MCF 10A (cell line): ENCODE measurements at places on chromosomes 6 and 20.
A peak's percentile ranks its signal among the peaks of the same experiment; 100 is the strongest.

- no peaks in the 10 kb centered on the region for H3K36me3 ChIP-seq
- H3K4me3 ChIP-seq: no peak overlapping the region
- H3K27ac ChIP-seq: no peak overlapping the region
- no peak for DNase-seq
- no peaks in the 10 kb centered on the region for H3K4me1 ChIP-seq
Measured at GRCh38 chr20:26209171-26209941, 512.7 kb upstream of the ZNF337 start.

DNA sequence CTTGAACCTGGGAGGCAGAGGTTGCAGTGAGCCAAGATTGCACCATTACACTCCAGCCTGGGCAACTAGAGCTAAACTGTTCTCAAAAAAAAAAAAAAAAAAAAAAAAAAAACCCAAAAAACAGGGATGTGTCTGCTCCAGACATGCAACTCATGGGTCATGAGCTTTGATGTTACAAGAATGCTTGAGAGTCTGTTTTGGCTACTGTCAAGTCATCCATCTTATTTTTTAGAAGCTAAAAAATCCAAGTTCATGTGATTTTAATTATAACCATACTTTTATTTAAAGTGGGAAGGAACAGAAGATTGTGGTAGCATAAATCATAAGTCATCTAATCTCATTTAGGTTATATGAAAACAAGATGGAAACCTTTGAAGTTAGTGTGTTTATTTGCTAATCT lies 120.6 kb downstream of the PDE7B start:
- H3K4me1 ChIP-seq: no peaks in the 10 kb centered on the region
- H3K36me3 ChIP-seq: no peaks in the 10 kb centered on the region
- DNase-seq: no peak
- H3K27me3 ChIP-seq: no peaks in the 10 kb centered on the region
- H3K4me3 ChIP-seq: no peak overlapping the region

DNA sequence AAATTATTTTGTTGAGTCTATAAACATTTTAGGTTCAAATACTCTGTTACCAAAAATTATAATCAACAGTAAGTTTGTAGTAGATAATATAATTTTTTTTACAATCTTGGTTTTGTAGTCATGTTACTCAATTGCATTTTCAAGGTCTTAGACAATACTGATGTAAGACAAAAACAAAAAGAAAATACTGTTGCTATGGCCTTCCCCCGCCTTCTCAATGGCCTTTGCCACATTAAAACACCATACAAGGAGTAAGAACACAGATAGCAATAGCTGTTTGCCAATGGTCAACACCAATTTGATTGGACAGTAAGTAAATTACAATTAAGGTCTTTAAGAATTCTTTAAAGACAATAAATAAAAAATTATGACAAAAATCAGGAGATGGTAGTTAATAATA lies 450.2 kb downstream of the CDC5L start:
- H3K27me3 ChIP-seq: no peaks in the 10 kb centered on the region
- H3K4me1 ChIP-seq: no peaks in the 10 kb centered on the region
- H3K27ac ChIP-seq: no peak overlapping the region
- no peak overlapping the region for H3K4me3 ChIP-seq
- no peaks in the 10 kb centered on the region for H3K36me3 ChIP-seq
- DNase-seq: no peak

DNA sequence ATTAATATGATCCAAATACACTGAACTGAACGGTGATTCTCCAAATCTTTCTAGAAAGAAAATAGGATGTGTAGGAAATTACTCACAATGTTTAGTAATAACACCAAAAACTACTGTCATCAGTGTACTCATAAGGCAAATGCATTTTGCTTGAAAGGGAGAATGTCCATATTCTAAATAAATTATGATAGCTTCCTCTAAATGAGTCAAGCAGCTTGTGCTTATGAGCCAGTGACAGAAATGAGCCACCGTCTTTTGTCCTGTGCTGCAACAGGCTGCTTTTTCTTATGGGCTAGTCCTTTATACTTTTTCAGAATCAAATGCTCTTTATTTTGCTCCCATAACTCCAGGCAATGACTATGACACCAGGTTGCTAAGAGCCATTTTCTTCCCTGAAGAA lies 4.5 kb upstream of the ZNF451 start:
- no peak for DNase-seq
- no peaks in the 10 kb centered on the region for H3K36me3 ChIP-seq
- peaks cover 6% of the 10 kb centered on the region for H3K4me1 ChIP-seq
- no peaks in the 10 kb centered on the region for H3K27me3 ChIP-seq
- no peak overlapping the region for H3K4me3 ChIP-seq
- H3K27ac ChIP-seq: no peak overlapping the region

GRCh38 chr6:90049295-90049694 lies 155.0 kb downstream of the GJA10 start:
- H3K4me3 ChIP-seq: no peak overlapping the region
- no peak overlapping the region for H3K27ac ChIP-seq
- H3K4me1 ChIP-seq: no peaks in the 10 kb centered on the region

- H3K36me3 ChIP-seq: peaks cover 72% of the 10 kb centered on the region
- DNase-seq: no peak
- no peak overlapping the region for H3K4me3 ChIP-seq
- no peaks in the 10 kb centered on the region for H3K4me1 ChIP-seq
- no peaks in the 10 kb centered on the region for H3K27me3 ChIP-seq
Measured at GRCh38 chr6:157929765-157930319, 51.8 kb upstream of the SYNJ2 start.

DNA sequence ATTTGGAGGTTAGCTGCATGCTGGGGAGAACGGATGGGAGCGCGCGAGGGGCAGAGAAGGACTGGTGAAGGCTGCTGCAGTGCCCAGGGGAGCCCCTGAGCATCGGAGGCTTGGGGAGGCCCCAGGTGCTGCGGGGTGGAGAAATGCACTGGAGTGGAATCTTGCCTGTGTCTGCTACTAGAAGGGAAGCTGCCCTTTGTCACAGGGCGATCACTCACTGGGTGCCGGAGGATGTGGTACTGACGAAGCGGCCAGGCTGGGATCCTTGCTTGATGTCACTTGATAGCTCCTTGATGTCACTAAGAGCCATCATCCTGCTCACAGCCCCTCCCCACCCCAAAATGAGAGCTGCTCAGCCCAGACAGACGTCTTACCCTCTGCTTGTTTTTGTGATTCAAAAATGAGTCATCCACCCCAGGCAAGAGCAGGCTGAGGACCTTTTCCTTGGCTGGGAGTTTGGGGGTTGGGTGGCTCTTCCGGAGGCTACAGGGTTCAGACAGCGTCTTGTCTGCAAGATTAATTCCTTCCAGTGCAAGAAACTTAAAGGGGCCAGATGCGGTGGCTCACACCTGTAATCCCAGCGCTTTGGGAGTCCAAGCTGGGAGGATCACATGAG lies 62.6 kb upstream of the PMEPA1 start:
- peaks cover 24% of the 10 kb centered on the region for H3K4me1 ChIP-seq
- peak; percentile 92 for DNase-seq
- H3K27me3 ChIP-seq: no peaks in the 10 kb centered on the region
- H3K4me3 ChIP-seq: no peak overlapping the region
- H3K27ac ChIP-seq: no peak overlapping the region
- no peaks in the 10 kb centered on the region for H3K36me3 ChIP-seq

GRCh38 chr20:891706-892080 lies 24.4 kb downstream of the ANGPT4 start:
- no peak overlapping the region for H3K4me3 ChIP-seq
- no peaks in the 10 kb centered on the region for H3K27me3 ChIP-seq
- no peak for DNase-seq
- no peak overlapping the region for H3K27ac ChIP-seq

DNA sequence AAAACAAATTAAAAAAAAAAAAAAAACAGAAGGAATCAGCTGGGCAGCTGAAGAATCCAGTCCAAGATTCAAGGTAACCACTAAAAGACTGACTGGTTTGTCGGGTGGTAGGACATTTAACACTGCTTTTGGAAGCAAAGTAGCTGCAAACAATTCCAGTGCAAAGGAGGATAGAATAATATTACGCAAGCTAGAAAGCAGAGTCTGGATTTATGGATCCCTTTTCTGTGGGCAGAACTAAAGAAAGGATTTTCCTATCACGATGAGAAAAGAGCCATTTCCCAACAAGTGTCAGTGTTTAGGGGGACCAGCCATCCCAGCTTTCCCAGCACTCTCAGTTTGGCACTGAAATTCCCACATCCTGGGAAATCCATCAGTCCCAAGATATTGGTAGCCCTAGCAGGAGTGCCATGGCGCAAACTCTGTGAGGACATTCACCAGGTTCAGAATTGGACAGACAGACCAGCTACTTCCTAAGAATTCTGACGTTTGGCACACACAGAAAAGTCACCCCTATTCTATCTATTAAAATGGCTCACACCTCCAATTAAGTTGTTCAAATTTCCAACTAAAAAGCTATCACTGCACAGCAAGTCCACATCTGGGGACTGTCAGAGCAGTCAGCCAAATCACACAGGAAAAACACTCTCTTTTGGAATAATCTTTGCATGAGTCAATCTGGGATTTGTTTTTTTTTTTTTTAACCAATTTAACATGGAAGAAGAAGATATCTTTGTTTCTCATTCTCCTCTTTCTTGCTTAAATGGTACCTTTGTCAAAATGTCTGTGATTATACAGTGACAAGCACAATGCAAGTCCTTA lies 356.8 kb upstream of the ARID1B start:
- H3K4me1 ChIP-seq: peaks cover 16% of the 10 kb centered on the region
- no peaks in the 10 kb centered on the region for H3K27me3 ChIP-seq
- DNase-seq: no peak

GRCh38 chr6:168031411-168031971 lies 34.0 kb downstream of the KIF25 start:
- H3K4me1 ChIP-seq: peaks cover 15% of the 10 kb centered on the region
- no peaks in the 10 kb centered on the region for H3K27me3 ChIP-seq
- no peak overlapping the region for H3K4me3 ChIP-seq
- DNase-seq: no peak

DNA sequence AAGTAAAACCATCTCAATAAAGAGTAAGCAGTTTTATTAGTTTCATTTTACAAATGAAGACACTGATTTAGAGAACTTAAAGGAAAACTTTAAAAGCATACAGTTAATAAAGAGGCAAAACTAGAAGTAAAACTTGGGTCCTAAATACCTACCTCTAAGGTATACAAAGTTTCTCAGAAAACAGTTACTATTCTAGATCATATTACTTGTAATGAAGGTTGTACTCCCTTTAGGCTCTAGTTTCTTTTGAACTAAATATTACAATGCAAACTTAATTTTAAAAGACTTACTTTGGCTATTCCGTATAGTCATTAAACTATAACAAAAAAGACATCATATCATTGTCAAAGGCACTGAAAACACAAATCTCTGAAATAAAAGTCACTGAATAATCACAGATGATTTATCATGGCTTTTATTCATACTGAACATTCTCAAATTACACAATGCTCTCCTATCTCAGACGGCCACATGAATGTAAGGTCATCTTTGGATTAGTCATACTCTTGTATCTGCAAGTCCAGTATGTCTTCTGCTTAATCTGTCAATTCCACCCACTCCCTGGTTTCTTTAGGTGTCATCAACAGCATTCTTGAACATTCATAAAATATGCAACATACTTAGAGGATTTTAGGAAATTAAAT lies 361.6 kb upstream of the RUNX2 start:
- no peaks in the 10 kb centered on the region for H3K27me3 ChIP-seq
- H3K27ac ChIP-seq: peak overlapping the region; percentile 21
- no peak overlapping the region for H3K4me3 ChIP-seq
